ENCODE measurements at places on chromosomes 1 and 21.

GRCh38 chr1:229557913-229558414 lies 543 bp downstream of the ABCB10 start:
- H3K4me3 ChIP-seq: peak overlapping the region; percentile 74
- H3K36me3 ChIP-seq: peaks cover 10% of the 10 kb centered on the region
- peaks cover 31% of the 10 kb centered on the region for H3K4me1 ChIP-seq

GRCh38 chr21:33053951-33054350 lies 16.0 kb upstream of the OLIG1 start:
- H3K36me3 ChIP-seq: no peaks in the 10 kb centered on the region
- H3K27me3 ChIP-seq: peaks cover 10% of the 10 kb centered on the region
- no peak overlapping the region for H3K27ac ChIP-seq

DNA sequence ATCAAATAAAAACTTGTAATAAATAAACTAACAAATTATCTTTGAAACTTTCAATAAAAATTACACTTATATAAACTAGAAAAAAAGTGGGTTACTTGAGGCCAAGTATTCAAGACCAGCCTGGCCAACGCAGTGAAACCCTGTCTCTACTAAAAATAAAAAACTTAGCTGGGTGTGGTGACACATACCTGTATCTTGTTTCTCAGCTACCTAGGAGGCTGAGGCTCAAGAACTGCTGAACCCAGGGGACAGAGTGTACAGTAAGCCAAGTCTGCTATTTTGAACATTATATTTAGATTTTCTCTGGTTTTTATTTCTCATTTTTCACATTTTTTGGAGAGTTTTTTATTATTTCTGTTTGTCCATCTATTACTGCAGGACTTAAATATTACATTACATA lies 1397.6 kb upstream of the B3GALT2 start:
- H3K27me3 ChIP-seq: peaks cover 3% of the 10 kb centered on the region
- no peaks in the 10 kb centered on the region for H3K4me1 ChIP-seq
- H3K27ac ChIP-seq: no peak overlapping the region
- no peak overlapping the region for H3K4me3 ChIP-seq
- ATAC-seq: no peak
- H3K36me3 ChIP-seq: no peaks in the 10 kb centered on the region

DNA sequence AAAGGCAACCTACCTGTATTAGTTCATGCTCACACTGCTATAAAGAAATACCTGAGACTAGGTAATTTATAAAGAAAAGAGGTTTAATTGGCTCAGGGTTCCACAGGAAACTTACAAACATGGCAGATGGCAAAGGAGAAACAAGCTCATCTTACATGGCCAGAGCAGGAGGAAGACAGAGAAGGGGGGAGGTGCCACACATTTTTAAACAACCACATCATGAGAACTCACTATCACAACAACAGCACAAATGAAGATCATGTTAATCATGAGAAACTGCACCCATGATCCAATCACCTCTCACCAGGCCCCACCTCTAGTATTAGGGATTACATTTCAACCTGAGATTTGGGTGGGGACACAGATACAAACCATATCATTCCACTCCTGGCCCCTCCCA lies 90.6 kb upstream of the KCTD3 start:
- no peaks in the 10 kb centered on the region for H3K4me1 ChIP-seq
- no peak overlapping the region for H3K4me3 ChIP-seq
- no peaks in the 10 kb centered on the region for H3K36me3 ChIP-seq
- H3K27ac ChIP-seq: no peak overlapping the region
- ATAC-seq: no peak
- H3K27me3 ChIP-seq: no peaks in the 10 kb centered on the region

GRCh38 chr1:220902916-220903315 lies 23.7 kb downstream of the HLX start:
- ATAC-seq: no peak
- no peak overlapping the region for H3K27ac ChIP-seq
- H3K27me3 ChIP-seq: peaks cover 16% of the 10 kb centered on the region
- H3K4me1 ChIP-seq: no peaks in the 10 kb centered on the region
- no peak overlapping the region for H3K4me3 ChIP-seq
- no peaks in the 10 kb centered on the region for H3K36me3 ChIP-seq

DNA sequence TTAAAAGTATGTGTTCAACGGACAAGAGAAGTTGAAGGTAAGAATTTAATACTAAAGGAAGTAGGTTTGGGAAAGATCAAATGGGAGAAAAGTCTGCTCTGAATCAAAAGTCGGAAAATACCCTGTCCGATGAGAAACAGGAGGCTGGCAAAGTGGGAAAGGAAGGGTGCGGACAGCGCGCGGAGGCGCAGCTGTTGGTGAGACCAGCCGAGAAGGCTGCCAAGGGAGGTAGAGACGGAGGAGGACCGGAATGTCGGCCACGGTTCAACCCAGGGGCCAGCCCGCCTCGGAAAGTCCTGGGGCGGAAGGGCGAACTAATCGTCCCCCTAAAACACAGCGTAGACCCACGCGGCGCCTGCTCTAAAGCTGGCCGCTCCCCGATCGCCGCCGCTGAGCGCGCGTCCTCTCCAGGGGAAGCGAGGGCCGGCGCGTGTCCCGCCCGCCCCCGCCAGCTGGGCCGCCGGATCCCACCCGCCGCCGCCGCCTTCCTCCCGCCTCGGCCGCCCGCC lies 639 bp upstream of the SPATA1 start:
- peak; percentile 33 for ATAC-seq
- H3K27me3 ChIP-seq: no peaks in the 10 kb centered on the region
- peak overlapping the region; percentile 99 for H3K27ac ChIP-seq
- H3K4me3 ChIP-seq: peak overlapping the region; percentile 100
- peaks cover 21% of the 10 kb centered on the region for H3K4me1 ChIP-seq

DNA sequence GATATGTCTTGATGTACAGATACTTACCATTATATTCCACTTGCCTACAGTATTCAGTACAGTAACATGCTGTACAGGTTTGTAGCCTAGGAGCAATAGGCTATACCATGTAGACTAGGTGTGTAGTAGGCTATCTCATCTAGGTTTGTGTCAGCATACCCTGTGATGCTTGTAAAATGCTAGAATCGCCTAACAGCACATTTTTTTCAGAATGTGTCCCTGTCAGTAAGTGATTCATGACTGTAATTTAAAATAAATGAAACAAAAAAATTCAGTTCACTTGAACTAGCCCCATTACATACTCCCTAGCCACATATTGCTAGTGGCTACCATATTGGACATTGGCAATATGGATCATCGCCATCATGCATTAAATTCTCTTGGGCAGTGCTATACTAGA lies 51.3 kb downstream of the CLIC4 start:
- no peaks in the 10 kb centered on the region for H3K27me3 ChIP-seq
- H3K36me3 ChIP-seq: no peaks in the 10 kb centered on the region
- no peak overlapping the region for H3K4me3 ChIP-seq
- no peaks in the 10 kb centered on the region for H3K4me1 ChIP-seq
- ATAC-seq: no peak
- no peak overlapping the region for H3K27ac ChIP-seq

GRCh38 chr1:206809504-206810084 lies 37.3 kb upstream of the IL10 start:
- H3K27ac ChIP-seq: no peak overlapping the region
- H3K36me3 ChIP-seq: no peaks in the 10 kb centered on the region
- H3K4me1 ChIP-seq: peaks cover 27% of the 10 kb centered on the region
- peak; percentile 63 for ATAC-seq
- no peak overlapping the region for H3K4me3 ChIP-seq
- H3K27me3 ChIP-seq: no peaks in the 10 kb centered on the region

- H3K36me3 ChIP-seq: no peaks in the 10 kb centered on the region
- H3K4me3 ChIP-seq: no peak overlapping the region
- H3K27me3 ChIP-seq: no peaks in the 10 kb centered on the region
- no peaks in the 10 kb centered on the region for H3K4me1 ChIP-seq
- H3K27ac ChIP-seq: no peak overlapping the region
- ATAC-seq: no peak
Measured at GRCh38 chr1:52876843-52877242, 34.3 kb downstream of the ZYG11A start.

GRCh38 chr1:223210788-223211120 lies 67.7 kb upstream of the TLR5 start:
- no peak for ATAC-seq
- no peak overlapping the region for H3K27ac ChIP-seq
- no peak overlapping the region for H3K4me3 ChIP-seq

DNA sequence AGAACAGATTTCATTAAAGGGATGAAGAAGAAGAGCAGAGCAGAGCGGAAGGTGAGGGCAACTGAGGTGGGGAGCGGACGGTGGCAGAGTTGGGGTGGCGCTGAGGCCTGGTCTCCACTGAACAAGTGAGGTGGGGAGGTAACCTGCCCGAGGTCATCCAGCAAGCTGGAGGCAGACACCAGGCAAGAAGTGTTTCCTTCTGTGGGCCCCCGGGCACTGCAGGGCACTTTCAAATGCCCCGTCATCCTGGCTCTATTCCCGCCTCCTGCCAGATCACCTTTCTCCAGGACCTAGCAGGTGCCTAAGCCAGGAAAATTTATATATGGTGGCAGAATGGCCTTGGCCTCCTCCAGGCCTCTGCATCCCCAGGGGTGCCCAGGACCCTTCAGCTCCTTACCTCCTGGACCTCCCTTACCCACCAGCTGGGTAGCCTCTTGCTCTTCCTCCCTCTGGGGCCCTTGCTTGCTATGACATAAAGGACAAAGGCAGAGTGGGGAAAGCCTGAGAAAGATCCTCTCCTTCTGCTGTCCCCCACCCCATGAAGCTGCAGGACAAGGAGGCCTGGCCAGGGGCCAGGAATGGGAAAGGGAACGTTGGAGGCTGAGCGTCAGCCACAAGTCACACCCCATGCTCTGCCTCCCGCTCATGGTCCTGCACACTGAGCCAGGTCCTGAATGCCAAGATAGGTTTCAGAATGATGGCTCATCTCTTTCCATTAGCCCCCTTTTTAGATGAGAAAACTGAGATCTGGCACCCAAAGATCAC lies 29.0 kb downstream of the VWA5B1 start:
- peaks cover 33% of the 10 kb centered on the region for H3K4me1 ChIP-seq
- ATAC-seq: no peak
- H3K27me3 ChIP-seq: no peaks in the 10 kb centered on the region
- H3K27ac ChIP-seq: no peak overlapping the region

- no peak overlapping the region for H3K4me3 ChIP-seq
- no peaks in the 10 kb centered on the region for H3K36me3 ChIP-seq
- no peaks in the 10 kb centered on the region for H3K4me1 ChIP-seq
- ATAC-seq: no peak
Measured at GRCh38 chr1:101884621-101885020, 112.1 kb downstream of the OLFM3 start.

DNA sequence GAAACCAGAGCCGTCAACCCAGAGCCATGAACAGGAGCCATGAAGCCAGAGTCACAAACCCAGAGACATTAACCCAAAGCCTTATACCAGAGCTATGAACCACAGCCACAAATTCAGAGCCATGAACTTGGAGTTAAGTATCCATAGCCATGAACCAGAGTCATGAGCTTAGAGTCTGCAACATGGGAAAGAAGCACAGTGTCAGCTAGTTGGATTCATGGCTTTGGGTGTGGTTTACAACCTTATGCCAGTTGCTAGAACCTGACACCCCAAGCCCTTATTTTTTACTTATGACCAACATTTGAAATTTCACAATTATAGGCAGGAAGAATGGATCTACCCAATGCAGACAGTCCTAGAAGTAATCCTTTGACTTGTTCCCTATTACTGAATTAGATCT lies 128.9 kb upstream of the FAM78B start:
- H3K36me3 ChIP-seq: no peaks in the 10 kb centered on the region
- H3K4me3 ChIP-seq: no peak overlapping the region
- H3K27ac ChIP-seq: no peak overlapping the region
- H3K27me3 ChIP-seq: peaks cover 7% of the 10 kb centered on the region
- H3K4me1 ChIP-seq: no peaks in the 10 kb centered on the region

- H3K27ac ChIP-seq: no peak overlapping the region
- H3K4me1 ChIP-seq: no peaks in the 10 kb centered on the region
- no peaks in the 10 kb centered on the region for H3K36me3 ChIP-seq
Measured at GRCh38 chr1:96934282-96934681, 212.7 kb downstream of the PTBP2 start.

DNA sequence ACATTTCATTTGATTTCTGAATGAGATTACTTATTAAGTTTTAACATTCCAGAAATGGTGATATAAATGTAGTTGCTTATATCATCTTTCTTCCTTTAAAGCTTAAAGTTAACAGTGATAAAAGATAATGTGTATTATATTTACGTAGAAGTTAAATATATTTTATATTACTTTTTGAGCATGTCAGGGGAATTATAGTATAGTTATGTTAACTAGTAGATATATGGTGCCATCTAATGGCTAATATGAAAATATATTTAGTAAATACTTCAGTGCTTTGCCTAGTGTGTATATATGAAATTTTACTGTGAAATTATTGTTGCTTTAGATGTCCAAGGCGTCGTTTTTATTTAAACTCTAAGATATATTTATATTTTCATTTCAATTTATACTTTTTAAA lies 51.5 kb downstream of the SYT14 start:
- no peak overlapping the region for H3K27ac ChIP-seq
- peaks cover 38% of the 10 kb centered on the region for H3K27me3 ChIP-seq
- no peaks in the 10 kb centered on the region for H3K36me3 ChIP-seq
- no peak overlapping the region for H3K4me3 ChIP-seq

GRCh38 chr1:112817555-112818373 lies 102.6 kb upstream of the PPM1J start:
- no peak overlapping the region for H3K27ac ChIP-seq
- no peaks in the 10 kb centered on the region for H3K36me3 ChIP-seq
- H3K27me3 ChIP-seq: peaks cover 2% of the 10 kb centered on the region
- ATAC-seq: no peak

DNA sequence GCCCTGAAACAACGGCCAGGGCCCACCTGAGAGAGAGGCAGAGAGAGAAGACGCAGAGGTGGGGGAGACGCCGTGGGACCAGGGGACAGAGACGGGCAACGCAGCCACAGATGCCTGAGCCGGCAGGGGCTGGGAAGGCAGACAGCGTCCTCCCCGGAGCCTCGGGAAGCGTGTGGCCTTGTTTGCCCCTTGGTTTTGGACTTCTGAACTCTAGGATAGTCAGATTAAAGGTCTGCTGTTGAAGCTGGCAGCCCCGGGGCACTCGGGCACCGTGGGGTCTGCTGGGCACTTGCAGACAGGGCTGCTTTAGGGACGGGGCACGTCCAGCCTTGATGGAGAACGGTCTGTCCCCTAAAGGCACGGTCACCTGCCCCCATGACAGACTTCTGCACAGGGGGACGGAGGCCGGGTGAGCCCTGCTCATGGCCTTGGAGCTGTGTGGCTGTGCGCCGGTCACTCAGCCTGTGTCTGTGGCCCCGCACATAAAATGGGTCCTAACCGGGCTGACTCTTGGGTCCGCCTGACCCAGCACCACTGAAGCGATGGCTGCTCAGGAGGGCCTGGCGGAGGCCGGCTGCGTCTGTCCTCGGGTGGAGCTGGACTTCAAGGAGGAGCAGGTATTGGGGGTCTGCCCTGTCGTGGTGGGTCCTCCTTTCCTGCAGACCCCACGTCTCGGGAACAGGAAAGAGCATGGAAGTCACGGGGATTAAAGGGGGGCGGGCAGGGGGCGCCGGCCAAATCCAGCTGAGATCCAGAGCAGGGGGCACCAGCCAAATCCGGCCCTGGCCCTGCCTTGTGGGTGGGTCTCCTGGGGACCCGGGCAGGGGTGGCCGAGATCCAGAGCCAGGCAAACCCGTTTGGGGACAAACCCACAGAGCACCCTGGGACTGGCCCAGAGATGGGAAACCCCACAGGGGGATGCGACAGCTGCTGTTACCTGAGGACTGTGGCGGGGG lies 9.6 kb upstream of the RNF223 start:
- no peaks in the 10 kb centered on the region for H3K4me1 ChIP-seq
- no peak overlapping the region for H3K4me3 ChIP-seq
- no peak overlapping the region for H3K27ac ChIP-seq
- ATAC-seq: no peak
- no peaks in the 10 kb centered on the region for H3K36me3 ChIP-seq

All from activated T-helper 17 cell treated with anti-CD3 and anti-CD28 coated beads, Interleukin-2, amount 50 U/mL, for 72 hours (primary cell).